Fibroblast of villous mesenchyme (primary cell): ENCODE measurements at places on chromosomes 13 and 19. TPM values are rescaled to one million over a fixed set of nuclear protein-coding genes. Genes with fewer than 3 reads are reported as not detected.
A peak's percentile ranks its signal among the peaks of the same experiment; 100 is the strongest.

Gene TFDP1
- total RNA-seq = 49.6 and 83.8 TPM in 2 replicates

- DNase-seq = peak; percentile 23
These were observed at the start of gene CEACAM1 for GRCh38 chr19:42528354-42529247. TSS of gene CEACAM1 (minus strand) at chr19:42528481. CDS start at chr19:42528374, 107 bp downstream.

- no peak for DNase-seq
These were observed 37.3 kb downstream of the SOX1 start for GRCh38 chr13:112103961-112104880.

GRCh38 chr19:57436417-57436816 is 1.3 kb downstream of the ZNF749 start:
- no peak for DNase-seq

DNA sequence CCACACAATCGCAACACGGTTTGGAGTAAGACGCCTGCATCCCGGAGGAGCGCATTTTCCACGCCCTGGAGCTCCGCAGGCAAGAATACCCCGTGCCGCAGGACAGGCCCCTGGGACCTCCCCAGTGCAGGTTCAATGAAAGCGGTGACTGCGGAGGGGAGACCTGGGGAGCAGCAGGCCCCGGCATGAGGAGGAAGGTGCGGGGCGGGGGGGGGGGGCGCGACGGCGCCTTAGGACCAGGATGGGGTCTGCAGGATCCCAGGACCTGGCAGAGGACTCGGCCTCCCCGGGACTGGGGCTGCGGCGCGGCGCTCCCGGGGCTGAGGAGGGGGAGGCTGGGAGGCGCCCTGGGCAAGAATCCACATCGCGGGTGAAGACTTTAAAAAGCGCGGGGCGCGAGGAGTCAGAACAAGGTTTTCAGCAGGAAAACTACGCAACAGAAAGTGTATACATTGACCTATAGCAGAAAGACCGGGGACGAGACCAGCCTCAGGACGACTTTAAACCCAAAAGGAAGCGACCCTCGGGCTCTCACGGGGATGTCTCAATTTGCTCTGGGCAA is 432 bp downstream of the ZNF611 start:
- no peak for DNase-seq

DNA sequence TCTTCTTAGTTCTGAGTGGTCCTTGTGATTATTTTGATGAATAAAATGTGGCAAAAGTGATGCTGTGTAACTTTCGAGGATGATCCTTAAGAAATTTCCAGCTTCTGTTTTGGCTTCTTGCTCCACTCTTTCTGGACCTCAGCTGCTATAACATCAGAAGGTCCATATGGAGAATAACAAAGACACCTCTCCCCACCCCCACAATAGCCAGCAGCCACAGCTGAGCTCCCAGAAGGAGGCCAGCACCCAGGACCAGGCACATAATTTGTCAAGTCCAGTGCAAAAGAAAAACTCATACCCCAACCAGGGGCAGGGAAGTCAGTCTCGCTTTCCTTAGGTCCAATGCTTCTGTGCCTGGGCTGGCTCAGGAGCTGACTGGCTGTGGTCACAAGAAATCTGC is 357.6 kb downstream of the RFC3 start:
- no peak for DNase-seq

Gene HIPK4
- under 0.01 TPM in 2 replicates for total RNA-seq
